ENCODE measurements at places on chromosomes 5 and 9.

GRCh38 chr5:35678661-35679060 lies 61.0 kb downstream of the SPEF2 start:
- DNase-seq = no peak

GRCh38 chr5:150068472-150068871 lies 17.9 kb downstream of the CSF1R start:
- no peak for DNase-seq

- no peak for DNase-seq
These were observed 613.6 kb downstream of the ZNF608 start for GRCh38 chr5:124132843-124133242.

- DNase-seq = no peak
These were observed 422.7 kb downstream of the ZSWIM6 start for GRCh38 chr5:61754792-61755191.

DNA sequence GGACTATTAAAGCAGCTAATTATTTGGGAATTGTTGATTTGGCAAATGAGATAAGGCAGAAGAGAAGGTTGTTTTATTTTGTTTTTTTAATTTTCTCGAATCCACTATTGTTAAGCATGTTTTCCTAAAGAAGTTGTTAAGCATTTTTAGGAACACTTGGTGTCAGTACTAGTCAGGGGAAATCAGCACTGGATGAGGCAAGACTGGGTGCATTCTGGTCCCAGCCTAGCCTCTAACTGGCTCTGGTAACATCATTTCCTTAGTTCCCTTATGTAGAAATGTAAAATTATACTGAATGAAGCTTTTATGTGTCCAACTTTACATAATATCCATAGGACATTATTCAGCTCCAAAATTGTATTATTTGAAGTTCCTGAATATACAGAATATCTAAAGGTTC lies 196.1 kb downstream of the PCSK5 start:
- no peak for DNase-seq

- DNase-seq = no peak
These were observed 37.9 kb downstream of the FAT2 start for GRCh38 chr5:151553130-151553670.

DNA sequence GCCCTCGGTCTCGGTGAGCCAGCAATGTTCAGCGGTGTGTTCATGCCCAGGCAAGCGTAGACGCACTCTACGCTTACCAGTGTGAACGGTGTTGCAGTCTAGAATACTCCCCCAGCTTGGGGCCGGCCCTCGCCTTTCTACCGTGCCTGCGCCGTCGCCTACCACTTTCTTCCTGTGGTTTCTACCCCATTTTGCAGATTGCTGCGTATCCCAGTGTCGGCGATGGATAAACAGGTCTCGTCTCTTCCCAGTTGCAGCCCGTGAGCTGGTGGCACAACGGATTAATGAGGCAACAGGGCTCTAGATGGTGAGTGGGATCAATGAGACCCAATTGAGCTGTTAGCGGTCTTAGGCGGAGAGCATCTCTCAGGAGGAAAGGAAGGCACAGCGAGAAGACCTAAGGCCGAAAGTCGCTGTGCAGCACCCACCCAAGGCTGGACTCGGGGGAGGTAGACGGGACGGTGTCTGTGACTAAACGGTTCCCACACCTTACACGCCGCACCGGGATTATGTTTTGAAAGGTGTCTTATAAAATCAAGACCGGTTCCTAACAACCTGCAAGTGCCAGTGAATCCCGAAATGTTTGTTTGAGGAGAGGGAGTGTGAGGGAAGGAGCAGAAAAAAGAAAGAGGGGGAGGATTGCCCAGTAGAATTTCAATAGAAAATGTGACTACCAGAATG lies 5.8 kb downstream of the OTP start:
- no peak for DNase-seq

- DNase-seq = no peak
These were observed 544.2 kb upstream of the DAP start for GRCh38 chr5:11305245-11305644.

GRCh38 chr9:136899196-136899595 lies 12.9 kb downstream of the TRAF2 start:
- DNase-seq = no peak

DNA sequence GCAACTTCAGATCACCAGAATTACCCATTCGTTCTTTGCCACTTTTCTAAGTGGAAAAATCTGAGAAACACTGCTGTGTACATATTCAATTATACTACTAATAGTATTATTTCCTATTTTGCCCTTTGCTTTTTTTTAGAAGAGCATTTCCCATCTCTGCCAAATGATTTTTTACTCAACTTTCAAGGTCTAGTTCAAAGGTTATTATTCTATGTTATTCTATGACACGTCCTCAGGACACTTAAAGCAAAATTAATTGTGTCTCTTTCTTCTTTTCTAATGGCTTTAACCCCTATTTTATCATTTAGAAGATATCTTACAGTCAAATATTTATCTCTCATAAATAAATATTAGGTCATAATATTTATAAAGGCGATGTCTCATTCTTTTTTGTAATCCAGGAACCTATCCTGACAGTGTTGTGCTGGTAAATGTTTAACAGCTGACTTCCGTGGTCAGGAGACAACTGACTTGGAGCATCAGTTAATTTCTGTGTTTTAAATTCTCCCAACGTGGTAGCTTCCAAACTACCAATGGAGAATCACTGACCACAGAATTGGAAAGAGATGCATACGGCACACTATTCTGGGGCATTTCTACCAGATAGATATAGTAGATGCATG lies 375.2 kb downstream of the ARRDC3 start:
- no peak for DNase-seq

DNA sequence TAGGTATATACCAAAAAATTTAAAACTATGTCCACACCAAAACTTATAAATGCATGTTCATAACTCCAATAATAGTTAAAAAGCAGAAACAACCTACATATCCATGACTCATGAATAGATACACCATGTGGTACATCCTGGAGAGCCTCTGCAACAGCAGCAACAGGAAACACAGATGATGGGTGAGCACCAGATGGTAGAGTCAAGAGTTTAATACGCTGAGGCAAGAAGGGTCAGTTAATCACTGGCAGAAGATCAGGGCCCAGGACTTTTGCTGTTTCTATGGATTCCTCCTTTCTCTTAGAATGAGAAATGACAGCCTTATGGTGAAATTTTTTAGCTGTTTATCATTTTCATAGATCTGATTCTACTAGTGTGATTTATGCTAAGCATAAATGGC lies 351.8 kb upstream of the ADAMTSL1 start:
- DNase-seq = no peak

- no peak for DNase-seq
These were observed 96.8 kb downstream of the ANKRD18B start for GRCh38 chr9:33620738-33621439.

DNA sequence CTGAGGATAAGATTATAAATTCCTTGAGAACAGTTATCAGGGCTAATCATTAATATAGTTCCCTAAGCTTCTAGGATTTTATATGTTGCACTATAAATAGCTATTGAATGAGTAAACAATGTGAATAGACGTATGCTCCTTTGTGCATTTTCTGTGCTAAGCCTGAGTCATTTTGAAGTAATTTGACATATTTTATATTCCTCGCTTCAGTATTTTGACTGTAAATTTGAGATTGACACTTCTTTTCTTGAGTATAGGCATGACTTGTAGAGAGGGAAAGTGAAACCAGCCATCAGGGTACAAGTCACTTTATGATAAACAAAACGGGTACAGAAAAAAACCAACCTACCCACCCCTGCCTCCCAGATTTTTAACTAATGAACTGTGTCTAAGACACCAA lies 367.7 kb upstream of the PRR16 start:
- DNase-seq = no peak

GRCh38 chr5:52863715-52864290 lies 76.1 kb downstream of the ITGA1 start:
- no peak for DNase-seq

DNA sequence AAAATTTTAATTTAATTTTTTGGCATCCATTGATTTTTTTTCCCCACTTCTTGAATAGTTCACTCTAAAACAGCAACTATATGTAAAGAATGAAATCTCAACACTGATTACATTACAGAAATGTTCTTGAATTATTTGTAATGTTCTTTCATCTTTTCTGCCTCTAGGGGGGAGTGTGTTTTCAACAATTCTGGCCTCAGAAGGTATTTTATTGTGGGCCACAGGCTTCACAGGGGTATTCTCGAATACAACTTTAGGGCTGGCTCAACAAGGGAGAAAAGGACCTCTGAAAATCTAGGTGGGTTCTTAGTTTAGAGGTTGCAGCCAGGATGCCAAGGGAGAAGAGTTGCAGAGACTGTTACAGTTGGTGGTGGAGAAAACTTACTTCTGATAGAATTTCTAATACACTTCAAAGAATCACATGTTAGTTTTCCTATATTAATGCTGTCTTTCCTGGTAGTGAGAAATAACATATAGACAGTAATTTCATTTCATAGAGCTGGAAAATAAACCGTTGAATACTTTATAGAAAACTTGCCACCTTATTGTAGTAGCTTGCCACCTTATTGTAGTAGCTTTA lies 3.6 kb upstream of the NPR3 start:
- no peak for DNase-seq

DNA sequence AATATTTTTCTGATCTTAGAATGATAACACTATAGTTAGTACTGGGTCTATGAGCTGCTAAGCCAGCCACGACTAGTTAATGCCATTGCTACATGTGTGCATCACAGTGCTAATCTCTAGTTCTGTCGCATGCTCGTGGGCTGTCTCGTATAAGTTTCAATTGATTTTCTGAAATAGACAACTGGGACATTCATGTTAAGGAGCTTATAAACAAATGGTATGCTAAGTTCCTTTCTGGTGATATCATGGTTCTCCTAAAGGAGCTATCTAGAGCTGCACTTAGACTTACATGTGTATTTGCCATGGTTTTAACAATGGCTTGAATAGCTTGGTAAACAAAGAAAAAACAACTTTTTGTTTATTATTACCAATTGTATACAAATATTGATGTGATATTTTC lies 46.2 kb downstream of the F2RL2 start:
- no peak for DNase-seq

DNA sequence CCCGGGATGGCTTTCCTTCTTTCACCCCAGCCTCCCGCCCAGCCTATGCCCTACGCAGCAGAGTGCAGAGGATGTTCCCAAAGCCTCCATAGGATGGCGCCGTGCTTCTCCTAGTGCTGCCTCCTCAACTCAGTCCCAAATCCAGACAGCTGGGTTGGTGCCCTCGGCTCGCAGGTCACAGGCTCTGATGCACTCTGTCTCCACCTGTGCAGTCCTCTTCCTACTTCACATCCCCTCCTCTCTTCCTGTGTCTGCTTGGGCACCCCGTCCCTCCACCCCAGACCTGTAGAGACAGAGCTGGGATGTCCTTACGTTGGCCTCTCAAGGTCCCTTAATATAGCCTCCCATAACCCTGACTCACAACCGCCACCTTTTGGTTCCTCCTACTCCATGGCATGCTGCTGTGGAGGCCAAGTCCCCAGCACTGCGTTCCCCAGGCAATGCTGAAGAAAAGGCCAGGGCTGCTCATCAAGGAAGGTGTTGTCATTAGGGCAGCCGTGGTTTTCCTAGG lies 314.4 kb downstream of the GADD45G start:
- no peak for DNase-seq

DNA sequence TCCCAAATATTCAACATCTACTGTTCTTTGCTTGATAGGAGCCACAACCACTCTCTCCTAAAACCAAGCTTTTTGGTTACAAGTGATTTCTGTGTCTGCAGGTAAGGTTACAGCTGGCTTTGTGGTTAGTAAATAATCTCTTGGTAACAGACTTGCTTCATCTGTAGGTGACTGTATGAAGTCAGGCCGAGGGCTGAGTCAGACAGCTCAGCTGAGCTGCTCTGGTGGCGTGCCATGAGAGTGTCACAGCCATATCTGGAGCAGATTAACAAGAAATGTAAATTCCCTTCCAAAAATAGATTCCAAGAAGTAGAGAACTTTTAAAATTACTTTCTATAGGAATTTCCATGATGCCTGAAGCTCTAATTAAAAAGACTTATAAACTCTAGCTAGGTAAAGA lies 23.7 kb upstream of the TAS2R1 start:
- DNase-seq = peak; percentile 9

DNA sequence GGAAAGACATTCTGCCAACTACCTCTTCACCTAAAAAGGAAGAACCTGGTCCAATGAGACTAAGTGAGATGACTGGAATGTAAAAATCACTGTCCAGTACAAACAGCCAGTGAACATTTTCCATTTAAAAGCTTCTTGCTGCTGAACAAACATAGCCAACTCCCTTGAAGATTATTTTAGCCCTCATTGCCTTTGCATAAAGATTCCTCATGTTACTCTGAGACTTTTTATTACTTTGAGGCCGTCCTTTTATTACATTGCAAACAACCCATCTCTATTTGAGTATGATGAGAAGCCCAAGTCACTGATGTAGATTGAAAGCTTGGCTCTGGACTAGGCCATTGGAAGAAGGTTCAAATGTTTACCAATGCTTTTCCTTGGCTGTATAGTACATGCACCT lies 649.8 kb downstream of the CETN3 start:
- DNase-seq = no peak

GRCh38 chr5:144548936-144549335 lies 378.3 kb downstream of the KCTD16 start:
- no peak for DNase-seq

DNA sequence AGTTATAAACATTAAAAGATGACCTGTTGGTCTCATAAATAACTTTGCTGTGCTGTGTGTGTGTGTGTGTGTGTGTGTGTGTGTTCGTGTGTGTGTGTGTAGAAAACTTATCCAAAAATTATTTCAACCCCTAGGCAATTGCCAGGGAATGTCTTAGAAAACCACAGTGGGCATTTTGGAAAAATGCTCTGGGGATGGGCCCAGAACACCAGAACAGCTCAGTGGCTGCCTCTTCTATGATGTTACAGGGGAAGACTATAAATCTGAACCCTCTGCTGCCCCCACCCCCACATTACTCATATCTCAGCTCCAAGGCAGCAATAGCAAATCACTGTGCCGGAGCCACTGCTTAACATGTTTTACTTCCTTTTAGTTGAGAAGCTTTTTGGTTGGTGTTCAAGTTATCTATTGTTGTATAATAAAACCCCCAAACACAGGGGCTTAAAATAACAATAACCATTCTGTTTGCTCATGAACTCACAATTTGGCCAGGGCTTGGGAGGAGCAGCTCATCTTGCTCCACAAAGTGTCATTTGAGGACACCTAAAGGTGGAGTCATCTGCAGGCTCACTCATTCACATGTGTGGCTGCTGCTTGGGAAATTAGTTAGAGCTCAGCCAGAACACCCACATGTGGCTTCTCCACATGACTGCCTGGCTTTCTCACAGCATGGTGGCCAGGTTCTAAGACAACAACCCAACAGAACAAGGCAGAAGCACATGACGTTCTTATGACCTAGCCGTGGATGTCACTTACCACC lies 40.4 kb downstream of the ACTBL2 start:
- no peak for DNase-seq

All from thoracic aorta (tissue), 2 donors.